ENCODE measurements at places on chromosomes 7 and 10. TPM values are rescaled to one million over a fixed set of nuclear protein-coding genes. Genes with fewer than 3 reads are reported as not detected.
A peak's percentile ranks its signal among the peaks of the same experiment; 100 is the strongest.

DNA sequence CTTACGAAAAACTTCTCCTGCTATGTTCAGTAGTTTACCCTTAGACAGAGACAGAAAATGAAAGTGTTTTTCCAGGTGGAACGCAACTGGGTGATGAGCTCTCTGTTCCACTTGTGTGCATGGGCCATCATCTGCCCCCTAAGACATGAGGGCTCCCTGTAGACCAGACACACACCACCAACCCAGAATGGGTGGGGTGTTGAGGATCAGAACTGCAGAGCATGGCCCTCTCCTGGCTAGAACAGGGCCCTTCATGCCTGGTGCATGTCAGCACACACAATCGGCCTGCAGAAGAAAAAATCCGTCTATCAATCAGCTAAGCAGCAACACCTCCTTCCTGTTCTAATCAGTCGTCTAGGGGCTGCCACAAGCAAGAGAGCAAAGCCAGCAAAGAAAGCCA is 186.2 kb upstream of the INHBA start:
- DNase-seq: peak; percentile 28

DNA sequence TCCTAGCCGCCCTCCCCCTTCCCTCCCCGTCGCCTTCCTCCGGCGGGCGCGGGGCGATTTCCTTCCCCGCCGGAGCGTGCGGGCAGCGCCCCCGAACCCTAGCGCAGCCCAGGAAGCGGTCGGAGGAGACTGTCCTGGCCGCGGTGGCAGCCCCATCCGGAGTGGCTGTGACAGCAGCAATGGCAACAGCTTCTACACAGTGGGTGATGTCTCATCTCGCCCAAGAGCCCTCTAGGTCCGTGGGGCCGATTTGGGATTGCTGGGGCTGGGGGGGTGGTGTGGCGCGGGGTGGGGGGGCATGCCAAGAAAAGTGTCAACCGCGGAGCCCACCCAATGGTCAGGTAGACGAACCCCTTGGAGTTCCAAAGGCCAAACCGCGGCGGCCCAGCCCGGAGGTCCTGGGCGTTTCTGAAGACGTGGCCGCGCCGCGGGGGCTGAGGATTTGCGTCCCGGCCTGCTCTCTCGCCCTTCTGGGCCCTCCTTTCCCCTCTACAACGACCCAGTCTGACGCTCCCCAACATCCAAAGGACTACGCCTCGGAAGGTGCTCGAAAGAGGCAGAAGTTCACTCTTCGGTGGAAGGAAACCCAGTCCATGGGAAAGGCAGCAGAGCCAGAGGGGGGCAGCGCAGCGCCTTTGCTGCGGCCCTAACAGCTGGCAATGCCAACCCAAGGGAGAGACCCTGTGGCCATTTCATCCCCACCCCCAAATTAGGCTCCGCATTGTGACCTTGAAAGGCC is 603 bp upstream of the TWIST1 start:
- DNase-seq: peak; percentile 53

GRCh38 chr10:33422471-33423153 is 88.1 kb upstream of the NRP1 start:
- peak; percentile 46 for DNase-seq

DNA sequence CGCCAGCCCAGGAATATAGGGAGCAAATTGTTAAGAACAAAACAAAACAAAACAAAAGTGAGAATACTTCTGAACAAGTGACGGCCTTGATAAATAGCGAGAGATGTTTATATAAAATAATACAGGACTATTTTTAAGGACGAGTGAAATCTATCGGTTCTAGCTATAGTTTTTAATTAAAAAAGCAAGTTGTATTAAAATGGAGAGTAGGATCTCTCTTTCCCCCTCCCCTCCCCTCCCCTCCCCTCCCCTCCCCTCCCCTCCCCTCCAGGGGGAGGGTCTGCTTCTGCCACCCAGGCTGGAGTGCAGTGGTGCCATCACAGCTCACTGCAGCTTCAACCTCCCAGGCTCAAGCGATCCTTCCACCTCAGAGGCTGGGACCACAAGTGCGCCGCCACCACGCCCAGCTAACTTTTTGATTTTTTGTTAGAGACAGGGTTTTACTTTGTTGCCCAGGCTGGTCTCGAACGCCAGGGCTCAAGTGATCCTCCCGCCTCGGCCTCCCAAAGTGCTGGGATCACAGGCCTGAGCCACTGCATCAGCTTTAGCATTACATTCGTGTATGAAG is 440 bp upstream of the TCAF1 start:
- no peak for DNase-seq

DNA sequence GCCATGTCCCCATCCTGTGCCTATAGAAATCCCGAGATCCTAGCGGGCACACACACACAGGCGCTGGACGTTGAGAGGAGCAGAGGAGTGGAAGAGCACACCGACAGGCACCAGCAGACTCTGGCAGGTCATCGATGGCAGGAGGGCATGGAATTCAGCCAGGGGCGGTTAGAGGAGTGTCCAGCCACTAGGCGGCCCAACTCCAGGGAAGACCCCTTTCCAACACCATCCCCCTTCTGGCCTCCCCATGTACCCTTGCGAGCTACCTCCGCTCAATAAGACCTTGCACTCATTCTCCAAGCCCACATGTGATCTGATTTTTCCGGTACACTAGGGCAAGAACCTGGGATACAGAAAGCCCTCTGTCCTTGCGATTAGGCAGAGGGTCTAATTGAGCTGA is 356.0 kb upstream of the DPP6 start:
- no peak for DNase-seq

DNA sequence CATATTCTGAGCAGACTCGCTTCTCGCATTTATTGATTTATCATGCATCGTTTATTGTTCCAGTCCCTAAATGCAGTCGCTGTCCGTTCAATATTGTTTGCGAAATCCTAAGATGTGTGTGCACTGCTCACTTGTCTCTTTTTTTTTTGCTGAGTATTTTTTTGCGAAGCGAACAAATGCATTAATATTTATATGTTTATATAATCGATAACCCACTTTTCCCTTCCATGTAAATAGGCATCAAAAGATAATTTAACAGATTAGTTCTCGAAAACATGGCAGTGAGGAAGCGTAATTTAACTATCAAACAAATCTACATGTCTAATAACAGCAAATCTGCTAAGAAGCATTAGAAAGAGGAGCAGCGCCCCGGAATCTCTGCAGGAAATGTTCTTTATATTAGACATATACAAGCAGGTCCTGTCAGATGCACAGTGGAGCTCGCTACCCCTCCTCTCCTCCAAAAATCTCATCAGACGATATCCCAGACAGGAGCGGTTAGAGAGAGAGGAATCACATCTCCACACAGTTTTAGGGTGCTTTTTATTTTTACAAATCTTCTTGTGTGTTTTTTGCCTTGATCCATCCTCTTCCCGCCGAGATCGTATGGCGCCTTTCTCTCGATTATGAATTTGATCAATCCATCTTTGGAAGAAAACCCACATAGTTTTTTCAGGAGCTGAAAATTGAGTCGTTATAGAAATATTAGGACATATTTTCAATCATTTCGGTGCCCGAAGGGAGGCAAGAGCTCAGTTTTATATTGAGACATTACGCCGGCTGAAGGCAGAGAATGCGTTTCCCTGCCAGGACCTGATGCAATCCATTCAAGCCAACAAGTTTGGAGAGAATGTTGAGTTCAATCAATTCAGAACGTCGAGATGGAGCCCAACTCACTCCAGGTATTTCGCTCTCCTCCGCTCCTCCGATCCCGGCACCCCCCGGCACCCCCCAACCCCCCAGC is at the start of gene ARID5B:
ARID5B (plus strand) TSS at position 871 of the 964 bp plus-strand sequence; CDS start at position 882, 11 bp downstream.
- peak; percentile 75 for DNase-seq

GRCh38 chr10:86730227-86730626 is 26.2 kb upstream of the BMPR1A start:
- peak; percentile 7 for DNase-seq

DNA sequence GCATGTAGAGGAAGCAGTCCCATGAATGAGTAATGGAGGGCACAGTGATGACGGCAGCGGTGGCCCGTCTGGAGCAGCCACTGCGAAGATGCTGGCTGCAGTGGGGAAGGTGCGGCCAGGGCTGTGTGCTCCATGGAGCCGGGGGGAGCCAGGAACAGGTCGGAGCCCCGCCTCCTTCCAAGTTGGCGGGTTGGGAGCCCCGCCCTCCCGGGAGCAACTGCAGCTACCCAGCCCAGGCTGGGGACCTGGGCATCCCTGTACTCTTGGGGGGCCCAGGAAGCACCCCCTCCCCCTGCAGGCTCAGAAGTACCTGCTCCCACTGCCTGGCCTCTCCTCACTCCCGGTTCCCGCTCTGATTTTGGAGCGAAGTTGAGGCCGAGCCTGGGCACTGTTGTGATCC is 175.1 kb upstream of the ADCY1 start:
- no peak for DNase-seq

- DNase-seq: no peak
Measured at GRCh38 chr7:135715055-135715522, 12.9 kb downstream of the SLC13A4 start.

- DNase-seq: no peak
Measured at GRCh38 chr7:97116308-97116707, 1.2 kb upstream of the SDHAF3 start.

DNA sequence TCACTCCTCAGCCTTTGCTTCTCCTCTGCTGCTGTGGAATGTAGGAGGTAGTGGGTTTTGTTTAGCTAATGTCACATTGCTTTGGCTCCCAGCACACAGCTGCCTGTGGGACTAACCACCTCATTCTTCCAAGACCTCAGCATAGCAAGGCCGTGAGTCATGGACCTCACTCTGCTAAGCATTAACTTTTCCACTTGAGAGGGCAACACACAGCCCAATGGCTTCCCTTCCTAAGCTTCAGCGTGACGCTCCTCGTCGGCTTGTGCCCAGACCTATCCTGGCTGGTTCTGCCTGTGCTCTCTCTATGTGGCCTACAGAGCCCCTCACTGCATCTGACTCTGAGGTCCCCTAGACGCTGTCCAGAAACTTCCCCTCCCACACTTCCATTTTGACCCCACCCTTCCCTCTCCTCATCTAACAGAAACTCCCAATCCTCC is 23.3 kb downstream of the MYOF start:
- peak; percentile 99 for DNase-seq

DNA sequence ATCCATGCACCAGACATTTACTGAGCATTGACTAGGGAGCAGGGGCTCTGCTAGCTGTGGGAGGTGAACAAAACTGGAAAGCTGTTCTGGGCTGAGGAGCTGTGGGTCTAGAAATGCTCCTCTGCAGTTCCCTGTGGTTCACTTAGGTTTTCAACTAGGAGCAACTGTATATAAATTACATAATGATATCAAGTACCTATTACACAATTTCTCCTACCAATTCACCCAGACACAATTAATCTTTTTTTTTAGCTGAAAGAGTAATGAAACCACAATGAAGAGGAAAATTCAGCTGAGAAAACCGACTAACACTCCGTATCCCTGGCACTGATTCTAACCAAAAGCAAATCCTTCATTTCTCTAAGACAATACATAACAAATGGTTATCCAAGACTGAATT is 39.4 kb downstream of the COL28A1 start:
- no peak for DNase-seq

DNA sequence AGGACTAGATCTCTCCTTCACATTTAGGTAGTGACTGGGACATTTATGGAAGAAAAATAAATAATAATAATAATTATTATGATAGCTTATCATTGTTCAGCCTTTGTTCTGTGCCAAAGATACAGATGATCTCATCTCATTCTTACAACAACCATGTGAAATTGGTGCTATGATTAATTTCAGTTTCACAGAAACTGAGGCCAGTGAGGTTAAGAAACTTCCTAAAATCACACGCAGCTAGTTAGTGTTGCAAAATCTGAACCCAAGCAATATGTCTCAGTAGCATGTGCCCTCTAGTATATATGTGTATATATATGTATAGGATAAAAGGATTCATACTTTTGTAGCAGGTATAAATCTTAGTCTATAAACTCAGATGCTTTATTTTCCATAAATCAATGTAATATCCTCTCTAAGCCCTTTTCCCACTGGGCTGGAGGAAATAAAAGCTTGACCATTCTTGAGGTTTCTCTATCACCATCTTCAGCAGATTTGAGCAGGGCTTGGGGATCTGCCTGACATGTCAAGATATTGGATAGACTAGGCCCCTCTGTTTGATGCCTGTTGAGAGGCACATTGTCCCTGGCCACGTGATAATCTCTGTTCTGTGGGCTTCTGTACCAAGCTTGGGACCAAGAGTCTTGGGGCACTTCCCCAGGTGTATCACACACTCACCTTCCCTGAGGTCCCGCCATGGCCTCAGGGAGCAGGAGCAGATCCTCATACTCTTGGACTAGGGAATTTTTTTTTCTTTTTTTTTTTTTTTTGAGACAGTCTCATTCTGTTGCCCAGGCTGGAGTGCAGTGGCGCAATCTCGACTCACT is 172.6 kb upstream of the NRP1 start:
- DNase-seq: no peak

- DNase-seq: no peak
Measured at GRCh38 chr7:46649876-46650275, 728.8 kb upstream of the IGFBP3 start.

DNA sequence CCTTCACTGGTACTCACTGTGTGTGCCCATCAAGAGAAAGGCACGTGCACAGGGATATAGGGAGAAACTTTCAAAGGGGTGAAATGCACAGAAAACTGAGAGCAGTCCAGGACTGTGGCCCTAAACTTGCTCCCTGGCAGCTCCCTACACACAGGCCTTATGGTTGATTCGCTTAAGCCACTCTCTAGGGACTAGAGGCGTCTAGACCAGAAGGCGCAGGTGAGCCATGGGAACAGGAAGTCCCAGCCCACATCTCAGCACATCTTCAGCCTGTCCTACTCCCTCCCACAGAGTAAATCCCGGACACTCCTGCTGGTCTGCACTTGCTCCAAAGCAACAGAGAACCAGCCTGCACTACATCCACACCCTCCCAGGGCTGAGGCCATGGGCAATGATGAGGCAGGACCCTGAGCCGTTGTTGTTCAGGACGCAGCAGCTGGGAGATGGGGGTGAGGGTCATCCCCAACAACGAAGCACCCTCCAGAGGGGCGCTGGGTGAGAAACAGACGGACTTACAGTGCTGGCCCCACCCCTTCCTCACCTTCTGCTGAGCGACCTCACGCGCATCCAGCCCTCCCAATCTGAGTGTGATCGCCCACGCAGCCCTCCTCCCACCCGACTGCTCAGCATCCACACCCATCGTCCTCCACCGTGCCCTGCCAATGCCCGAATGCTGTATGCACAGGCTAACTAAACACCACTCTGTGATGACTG is 109.3 kb downstream of the TNS3 start:
- no peak for DNase-seq

- no peak for DNase-seq
Measured at GRCh38 chr10:12412666-12413368, 63.5 kb downstream of the CAMK1D start.

Gene EEPD1
- 2.5 TPM for total RNA-seq

Gene SLC18A2
- not detected for total RNA-seq

Gene LLCFC1
- total RNA-seq: not detected

Gene COPG2
- 39.3 TPM for total RNA-seq

Gene SLC13A1
- not detected for total RNA-seq

Gene POLR2J2
- total RNA-seq: 1.1 TPM

Gene DENND2A
- total RNA-seq: 26.9 TPM

Gene EBLN1
- total RNA-seq: not detected
